ENCODE measurements at places on chromosomes 12 and 14.

GRCh38 chr14:77681196-77682157, 26.3 kb downstream of the ALKBH1 start:
- DNase-seq, result no peak

- no peak for DNase-seq
Measured at GRCh38 chr12:13243516-13244070, 47.1 kb downstream of the EMP1 start.

DNA sequence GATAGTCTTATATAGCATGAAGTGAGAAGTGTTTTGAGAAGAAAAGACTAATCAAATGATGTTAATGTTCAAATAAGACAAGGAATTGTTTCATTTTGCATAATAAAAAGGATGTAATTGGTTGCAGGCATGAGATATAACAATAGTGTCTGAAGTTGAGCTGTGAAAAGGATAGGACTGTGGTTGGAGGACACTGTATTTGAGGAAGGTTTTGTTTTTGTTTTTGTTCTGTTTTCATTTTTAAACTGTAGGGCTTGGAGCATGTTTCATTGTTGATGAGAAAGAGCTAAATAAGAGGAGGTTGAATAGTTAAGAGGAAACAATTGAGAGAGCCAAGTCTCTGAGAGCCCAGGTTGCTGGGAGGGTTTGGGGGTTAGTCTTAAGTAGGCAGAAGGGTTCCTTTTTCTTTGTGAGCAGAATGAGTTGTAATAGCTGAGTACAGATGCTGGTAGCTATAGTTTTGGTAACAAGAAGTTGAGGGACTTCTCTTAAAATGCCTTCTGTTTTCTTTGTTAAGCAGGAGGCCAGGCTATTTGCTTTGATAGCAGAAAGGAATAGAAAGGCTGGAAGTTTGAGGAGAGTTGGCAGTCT, 58.4 kb downstream of the CCDC91 start:
- no peak for DNase-seq

DNA sequence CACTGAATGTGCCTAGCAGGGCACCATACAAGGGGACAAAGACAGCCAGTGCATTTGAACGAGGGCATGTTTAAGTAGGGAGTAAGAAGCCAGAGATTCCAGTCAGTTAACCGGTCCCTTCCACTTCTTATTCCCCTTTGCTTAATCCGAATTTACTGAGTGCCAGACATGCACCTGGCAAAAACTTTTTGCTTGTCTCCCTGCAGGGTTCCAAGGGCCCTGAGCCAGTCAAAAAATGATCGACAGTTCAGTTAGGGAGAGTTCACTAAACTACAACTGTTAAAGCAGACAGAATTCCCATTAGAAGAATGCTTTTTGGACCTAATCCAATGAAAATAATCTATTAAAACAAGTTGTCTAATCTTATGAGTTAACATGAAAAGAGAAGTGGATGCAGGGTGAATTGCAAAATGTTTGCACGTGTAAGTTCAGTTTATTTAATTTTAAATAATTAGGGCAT, 193.8 kb downstream of the TMTC2 start:
- no peak for DNase-seq

DNA sequence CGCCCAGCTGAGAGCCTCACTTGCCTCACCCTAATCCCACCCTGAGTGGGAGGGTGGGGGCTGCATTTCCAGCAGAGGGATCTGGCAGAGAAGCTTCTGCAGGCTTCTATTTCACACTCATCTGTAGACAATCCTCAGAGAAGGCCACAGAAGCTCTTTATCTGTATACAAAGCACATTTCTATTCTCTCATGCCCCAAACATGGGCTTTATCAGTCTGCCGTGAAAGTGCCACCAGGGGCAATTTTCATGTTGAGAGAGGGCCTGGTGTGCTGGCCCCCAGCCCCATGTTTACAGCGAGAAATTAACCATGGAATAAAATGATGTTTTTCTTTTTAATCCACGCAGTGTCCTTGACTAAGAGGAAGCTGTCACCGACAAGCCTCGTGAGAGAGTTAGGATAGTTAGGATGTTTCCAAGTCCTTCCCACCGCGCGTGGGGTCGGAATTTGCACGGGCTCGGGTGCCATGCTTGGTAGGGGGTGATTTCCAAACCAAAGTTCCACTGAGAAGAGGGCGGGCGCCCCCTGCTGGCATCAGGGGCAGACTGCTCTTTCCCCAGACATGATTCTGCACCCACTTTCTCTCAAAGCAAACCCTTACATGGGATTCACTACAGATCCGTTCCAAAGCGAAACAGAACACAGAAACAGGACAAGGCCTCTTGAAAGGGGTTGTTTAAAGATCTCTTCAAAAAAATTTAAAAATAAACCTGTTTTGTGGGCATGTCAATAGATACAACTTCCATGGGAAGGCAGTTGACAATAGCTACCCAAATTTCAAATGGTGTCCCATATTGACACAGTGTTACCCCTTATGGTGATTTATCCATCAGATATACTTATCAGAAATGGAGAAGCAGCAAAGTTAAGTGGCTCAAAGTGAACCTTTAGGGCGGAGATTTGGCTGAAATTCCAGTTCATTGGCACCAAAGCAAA, 19.4 kb downstream of the BDKRB1 start:
- DNase-seq, result peak; percentile 76

DNA sequence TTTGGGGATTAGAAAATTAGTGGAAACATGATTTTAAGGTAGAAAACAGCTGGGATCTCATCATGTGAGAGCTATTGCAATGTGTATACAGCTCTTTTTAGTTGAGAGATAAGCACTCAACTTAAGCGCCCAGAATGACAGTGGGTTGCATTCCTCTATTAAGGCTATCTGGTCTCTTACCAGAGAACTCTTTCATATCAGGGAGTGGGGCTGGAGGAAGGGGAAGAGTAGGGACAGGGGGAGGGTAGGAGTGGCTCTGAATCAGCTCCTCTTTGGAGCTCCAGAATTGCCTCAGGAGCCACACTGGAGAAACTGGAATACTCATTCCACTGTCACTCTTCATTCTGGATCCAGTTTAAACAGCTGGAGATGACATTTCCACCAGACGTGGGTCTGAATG, 9.2 kb upstream of the PLEKHG3 start:
- DNase-seq, result no peak

DNA sequence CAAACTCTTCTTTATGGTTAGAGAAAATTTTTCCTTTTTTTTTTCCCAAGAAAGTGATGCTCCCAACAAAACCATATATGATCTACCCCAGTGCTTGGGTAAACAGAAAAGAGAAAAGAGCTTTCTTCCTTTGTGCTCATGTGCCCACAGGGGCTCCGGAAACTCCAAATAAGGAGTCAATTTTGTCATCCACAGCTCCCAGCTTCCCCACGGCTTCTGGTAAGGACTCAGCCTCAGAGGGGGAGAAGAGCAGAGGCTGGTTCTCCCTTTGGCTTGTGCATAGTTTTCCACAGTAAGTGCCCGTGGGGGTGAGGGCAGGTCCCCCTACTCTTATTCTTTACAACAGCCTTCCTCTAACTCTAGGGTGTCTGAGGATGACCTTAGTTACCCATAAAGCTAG, 13.3 kb upstream of the RGS6 start:
- DNase-seq, result no peak

- peak; percentile 84 for DNase-seq
Measured at GRCh38 chr14:105180592-105181548, at the start of gene NUDT14. NUDT14 (minus strand) TSS chr14:105181312; CDS start chr14:105181209, 103 bp downstream.

- no peak for DNase-seq
Measured at GRCh38 chr14:57559576-57559975, 65.9 kb upstream of the CCDC198 start.

GRCh38 chr12:47935184-47935583, 28.2 kb upstream of the TMEM106C start:
- no peak for DNase-seq

- no peak for DNase-seq
Measured at GRCh38 chr14:93793555-93794324, 5.5 kb upstream of the PRIMA1 start.

DNA sequence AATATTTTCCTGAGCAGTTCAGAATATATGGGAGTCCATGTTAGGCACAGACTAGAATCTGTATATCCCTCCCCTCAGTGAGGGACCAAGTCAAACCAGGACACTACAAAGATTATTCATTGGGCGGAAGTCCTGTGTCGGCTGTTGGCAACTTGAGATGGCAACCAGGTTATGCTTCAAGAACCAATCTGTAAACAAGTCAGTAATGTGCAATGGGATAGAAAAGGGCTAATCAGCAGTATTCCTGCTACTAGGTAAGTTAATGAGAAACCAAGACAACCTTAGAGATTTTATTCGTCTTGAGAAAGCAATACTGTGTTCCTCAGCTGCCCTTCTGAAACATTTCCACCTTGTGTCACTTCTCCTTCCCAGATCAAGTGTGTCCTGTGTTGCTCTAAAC, 26.4 kb downstream of the ARG2 start:
- no peak for DNase-seq

DNA sequence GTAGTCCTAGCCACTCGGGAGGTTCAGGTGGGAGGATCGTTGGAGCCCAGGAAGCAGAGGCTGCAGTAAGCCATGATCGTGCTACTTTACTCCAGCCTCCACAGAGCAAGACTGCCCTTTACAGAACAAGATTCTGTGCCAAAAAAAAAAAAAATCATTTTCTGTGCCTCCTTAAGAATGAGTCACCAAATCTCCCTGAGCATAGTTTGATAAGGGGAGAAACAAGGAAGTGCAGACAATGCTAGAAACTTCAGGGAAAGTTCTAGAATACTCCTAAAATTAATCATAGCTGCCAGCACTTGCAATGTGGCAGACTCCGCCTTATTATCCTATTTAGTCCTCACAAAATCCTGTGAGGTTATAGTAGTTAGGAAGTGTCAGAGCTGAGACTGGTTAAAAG, 74.5 kb downstream of the KCNK10 start:
- no peak for DNase-seq

DNA sequence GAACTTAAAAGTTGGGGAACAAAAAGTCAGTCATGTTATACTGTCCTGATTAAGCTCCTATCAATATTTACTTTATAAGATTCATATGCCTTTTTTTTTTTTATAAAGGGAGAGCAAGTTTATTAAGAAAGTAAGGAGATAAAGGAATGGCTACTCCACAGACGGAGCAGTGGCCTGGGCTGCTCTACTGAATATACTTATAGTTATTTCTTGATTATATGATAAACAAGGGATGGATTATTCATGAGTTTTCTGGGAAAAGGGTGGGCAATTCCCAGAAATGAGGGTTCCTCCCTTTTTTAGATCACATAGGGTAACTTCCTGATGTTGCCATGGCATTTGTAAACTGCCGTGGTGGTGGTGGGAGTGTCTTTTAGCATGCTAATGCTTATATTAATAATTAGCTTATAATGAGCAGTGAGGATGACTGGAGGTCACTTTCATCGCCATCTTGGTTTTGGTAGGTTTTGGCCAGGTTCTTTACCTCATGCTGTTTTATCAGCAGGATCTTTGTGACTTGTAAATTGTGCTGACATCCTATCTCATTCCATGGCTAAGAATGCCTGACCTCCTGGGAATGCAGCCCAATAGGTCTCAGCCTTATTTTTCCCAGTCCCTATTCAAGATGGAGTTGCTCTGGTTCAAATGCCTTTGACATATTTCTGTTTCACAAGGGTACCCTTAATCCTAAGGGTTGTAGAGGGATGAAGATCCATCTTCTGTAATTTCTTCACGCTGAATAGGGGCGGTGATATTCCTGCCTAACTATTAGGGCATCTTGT, 73.9 kb downstream of the OTOGL start:
- DNase-seq, result no peak

DNA sequence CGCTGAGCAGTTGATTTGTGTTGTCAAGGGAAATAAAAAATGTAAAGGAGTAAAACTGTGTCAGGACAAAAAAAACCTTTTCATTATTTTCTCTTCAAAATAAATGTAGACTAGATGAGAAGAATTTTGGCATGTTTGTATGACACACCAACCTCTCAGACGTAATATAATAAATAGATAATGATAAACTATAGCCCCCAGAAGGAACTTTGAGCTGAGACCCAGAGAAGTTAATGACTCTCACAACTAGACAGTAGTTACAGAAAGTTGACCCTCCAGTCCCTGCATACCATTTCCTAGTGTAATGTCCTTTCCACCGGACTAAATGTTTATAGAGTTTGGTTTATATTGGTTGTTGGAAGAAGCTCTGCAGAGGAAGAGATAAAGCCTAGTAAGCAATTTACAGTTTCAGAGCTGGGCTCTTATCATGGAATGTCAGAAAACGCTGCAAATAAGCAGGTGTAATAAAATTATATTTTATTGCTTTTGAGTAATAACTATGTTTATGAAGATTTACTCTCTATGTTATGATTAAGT, 97.3 kb downstream of the TRHDE start:
- DNase-seq, result no peak

GRCh38 chr12:24143928-24144327, 194.5 kb upstream of the SOX5 start:
- no peak for DNase-seq

DNA sequence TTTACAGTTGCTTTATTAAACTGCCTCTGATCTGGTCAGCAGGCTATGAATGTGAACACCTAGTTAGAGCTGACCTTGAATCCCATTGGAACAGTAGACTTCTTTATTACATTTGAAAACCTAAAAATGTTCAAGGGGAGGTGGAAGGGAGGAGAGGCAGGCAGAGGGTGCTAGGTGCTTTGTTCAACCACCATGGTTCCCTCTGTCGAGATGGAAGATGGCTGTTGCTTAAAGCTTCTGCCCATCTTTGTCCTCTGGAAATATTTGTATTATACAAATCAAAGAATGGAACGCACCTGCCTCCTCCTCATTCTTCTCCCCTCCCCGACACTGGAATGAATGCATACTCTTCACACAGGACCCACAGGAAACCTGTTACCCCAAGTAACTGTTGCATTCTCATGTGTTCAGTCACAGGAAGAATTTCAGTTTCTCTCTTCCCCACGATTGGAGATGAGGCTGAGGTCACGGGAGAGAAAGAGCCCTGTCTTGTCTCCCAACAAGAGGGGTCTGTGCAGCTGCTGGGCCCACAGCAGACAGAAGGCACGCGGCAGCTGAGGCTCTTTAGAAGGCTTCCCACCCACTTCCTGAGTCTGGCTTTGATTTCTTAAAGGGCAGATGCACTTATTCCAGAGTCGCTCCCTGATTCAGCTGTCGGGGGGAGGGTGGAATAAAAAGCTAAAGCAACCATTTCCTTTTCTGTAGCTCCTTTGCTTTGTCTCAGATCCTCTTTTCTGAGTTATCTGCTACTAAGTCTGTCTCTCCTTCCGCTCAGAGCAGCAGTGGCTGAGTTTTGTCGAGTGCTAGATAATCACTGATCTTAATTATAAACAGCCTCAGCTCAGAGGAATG, 217.9 kb upstream of the BTG1 start:
- DNase-seq, result no peak

GRCh38 chr14:68865542-68865941, 72.7 kb upstream of the ZFP36L1 start:
- no peak for DNase-seq

DNA sequence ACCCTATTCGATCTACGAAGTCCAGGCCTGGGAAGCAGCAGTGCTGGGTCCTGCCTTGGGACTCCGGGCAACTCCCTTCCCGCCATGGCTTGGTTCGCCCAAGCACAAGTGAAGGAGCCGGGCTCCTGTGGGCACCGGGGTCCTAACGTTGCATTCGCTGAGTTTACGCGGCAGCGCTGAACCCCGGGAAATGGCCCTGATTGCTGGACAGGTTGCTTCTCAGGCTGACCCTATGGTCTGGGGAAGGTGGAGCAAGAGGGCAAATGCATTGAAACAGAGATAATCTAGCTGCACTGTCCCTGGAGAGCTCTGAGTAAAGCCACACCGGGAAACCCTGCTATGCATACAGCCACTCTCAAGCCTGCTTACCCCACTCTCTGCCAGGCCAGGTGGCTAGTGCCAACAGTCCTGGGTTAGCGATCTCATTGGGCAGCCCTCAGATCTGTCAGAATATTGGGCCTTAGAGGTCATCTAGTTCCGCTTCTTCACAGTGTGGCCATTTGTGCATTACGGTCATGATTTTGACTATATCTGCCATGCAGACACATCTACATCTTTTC, 11.3 kb downstream of the SYNE3 start:
- DNase-seq, result no peak

- no peak for DNase-seq
Measured at GRCh38 chr14:93379831-93380230, 32.8 kb downstream of the COX8C start.

All from WERI-Rb-1 (cell line).